Activated CD4-positive, alpha-beta T cell treated with anti-CD3 and anti-CD28 coated beads, Interleukin-2, amount 50 U/mL, for 48 hours (primary cell): ENCODE measurements at places on chromosomes 2 and 18.
A peak's percentile ranks its signal among the peaks of the same experiment; 100 is the strongest.

DNA sequence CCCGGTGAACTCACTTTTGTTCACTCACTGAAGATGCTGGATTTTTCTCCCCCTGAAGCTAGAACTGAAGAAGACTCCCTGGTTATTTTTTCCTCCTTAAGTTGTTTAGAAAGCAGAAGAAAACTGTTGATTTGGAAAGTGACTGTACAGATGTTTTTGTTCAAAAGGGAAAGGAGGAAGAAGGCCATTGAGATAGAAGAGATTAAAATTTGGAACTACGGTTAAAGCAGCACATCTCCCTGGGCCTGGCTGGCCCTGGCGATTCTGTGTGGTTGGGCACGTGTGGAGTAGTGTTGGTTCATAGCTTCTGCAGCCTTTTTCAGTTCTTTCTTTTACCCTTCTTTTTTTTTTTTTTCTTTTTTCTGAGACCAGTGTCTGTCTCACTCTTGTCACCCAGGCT, 109.2 kb downstream of the MAP4K4 start:
- DNase-seq = no peak

DNA sequence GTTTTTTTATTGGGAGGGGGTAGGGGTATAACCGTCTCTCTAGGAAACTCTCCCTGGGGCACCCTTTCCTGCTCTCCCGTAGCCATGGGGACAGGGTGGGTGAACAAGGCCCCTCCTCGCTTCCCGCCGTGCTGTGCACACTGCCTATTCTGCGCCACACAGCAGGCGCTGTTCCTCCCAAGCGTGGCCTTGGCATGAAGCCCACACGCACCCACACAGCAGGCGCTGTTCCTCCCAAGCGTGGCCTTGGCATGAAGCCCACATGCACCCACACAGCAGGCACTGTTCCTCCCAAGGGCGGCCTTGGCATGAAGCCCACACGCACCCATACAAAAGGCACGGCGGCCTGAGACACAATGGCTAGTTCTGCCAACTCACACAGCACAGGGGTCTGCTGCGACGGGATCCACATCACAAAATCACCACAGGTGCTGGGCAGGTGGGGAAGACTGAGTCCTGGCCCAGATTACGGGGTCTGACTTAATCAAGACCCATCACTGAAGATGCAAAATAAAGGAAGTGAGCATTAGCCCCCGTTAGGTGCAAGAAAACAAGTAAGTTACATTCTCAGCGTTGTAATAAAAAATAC, 46.6 kb upstream of the TPO start:
- DNase-seq = peak; percentile 10

- peak; percentile 1 for DNase-seq
These were observed 787 bp downstream of the ERBB4 start for GRCh38 chr2:212537726-212538304.

DNA sequence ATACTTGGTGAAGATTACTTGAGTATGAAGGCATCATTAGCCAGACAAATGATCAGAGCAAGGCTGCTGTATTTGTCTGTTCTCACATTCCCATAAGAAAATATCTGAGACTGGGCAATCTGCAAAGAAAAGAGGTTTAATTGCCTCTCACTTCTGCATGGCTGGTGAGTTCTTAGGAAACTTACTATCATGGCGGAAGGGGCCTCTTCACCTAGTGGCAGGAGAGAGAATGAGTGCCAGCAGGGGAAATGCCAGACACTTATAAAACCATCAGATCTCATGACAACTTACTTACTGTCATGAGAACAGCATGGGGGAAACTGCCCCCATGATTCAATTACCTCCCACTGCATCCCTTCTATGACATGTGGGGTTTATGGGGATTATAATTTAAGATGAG, 452.3 kb downstream of the GALR1 start:
- DNase-seq = no peak

DNA sequence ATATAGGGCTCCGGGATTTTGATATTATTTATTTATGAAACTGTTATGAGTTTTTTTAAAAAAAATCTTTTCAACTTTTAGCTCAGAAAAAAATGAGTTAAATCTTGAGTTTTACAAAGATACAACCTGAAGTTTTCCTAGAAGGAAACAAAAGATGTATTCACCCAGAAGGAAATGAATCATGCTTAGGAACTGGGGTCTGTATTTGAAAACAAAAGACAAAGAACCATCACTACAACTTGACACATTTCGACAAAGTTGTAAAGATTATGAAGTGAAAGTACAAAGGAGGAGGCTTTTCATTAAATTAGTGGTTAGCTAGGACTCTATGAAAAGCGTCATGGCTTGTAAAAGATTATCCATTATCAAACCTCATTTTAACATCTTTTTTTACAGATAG, 143.3 kb downstream of the PDE1A start:
- no peak for DNase-seq

- DNase-seq = no peak
These were observed 406.2 kb downstream of the MTX2 start for GRCh38 chr2:176675271-176675949.

- peak; percentile 14 for DNase-seq
These were observed 61.2 kb upstream of the MRPS9 start for GRCh38 chr2:104976603-104977120.

DNA sequence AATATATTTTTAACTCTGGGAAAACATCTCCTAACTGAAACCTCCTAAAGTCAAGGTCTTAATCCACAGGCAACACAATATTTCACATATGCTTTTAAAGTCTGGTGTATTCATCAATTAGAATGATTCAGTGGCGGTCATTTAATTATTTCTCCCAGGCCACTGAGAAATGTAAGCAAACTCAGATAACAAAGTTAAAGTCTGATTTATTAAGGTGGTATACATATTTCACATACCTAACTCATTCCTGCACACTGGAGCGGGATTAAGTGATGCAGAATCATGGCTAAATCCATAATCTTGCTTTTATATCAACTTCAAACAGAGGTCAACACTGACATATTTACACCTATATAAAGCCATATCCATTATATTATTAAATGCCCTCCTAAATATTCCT, 43.7 kb downstream of the FRZB start:
- no peak for DNase-seq

GRCh38 chr2:49935449-49935848, 781.1 kb upstream of the FSHR start:
- no peak for DNase-seq

DNA sequence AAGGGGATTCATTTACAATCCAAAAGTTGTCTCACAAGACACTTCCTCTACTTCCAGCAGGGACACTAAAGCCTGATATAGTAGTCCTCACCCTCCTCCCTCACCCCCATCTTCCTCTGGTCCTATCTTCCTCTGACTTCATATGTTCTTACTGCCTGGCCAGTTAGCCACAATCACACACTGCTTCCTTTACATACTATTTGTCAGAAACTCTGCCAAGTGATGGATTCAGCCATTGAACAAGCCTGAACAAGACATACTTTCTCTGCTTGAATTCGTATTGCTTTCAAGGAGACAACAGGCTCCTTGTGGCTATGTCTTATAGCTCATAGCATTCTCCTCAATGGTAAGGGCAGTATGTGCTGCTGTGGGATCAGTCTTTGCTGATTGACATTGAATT, 672.2 kb downstream of the BCL11A start:
- no peak for DNase-seq

DNA sequence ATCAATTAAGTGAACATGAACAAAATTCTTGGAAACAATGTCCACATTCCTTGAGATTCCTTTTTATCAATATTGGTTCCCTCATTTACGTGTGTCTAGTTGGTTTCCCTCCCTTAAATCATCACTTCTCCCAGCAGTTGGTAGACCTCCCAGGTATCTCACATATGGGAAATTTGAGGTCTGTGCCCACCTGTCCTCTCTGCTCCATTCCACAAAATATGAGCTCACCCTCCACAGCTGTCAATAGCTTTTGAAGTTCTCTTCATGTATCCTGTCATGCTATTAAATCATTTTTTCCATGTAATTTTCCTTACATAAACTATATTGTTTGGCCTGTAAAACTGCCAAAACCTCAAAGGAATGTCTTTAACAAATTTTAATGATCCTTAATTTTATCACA, 992.2 kb upstream of the ACVR2A start:
- no peak for DNase-seq

DNA sequence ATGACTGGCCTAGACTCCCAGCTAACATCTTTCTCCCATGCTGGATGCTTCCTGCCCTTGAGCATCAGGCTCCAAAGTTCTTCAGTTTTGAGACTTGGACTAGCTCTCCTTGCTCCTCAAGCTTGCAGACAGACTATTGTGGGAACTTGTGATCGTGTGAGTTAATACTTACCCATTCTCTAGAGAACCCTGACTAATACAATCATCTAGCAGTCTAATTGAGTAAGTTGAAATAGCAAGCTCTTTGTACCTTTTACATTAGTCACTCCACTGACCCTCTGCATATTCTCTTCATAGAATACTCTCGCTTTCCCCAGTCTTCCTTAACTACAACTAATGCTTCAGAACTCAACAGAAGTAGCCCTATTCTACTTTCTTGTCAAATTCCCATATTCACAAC, 434.6 kb upstream of the NXPH2 start:
- no peak for DNase-seq

DNA sequence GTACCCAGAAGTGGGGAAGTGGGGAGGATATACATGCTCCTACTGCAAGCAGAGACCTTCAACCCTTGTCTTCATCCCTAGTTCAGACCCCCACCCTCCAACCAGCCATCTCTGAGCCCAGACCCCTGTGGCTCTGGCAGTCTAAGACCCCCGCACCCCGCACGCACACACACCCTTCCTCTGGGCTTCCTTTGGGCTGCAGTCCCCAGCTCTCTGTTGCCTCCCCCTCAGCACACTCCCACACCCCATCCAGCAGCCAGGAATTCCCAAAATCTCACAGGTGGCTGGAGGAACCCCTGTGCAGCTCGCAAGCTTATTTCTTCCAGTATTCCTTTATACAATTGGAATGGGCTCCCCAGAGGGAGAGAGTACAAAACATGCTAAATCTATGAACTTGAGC, 13.9 kb upstream of the GYPC start:
- no peak for DNase-seq

GRCh38 chr2:238947920-238948710, 100.2 kb downstream of the TWIST2 start:
- DNase-seq = no peak

DNA sequence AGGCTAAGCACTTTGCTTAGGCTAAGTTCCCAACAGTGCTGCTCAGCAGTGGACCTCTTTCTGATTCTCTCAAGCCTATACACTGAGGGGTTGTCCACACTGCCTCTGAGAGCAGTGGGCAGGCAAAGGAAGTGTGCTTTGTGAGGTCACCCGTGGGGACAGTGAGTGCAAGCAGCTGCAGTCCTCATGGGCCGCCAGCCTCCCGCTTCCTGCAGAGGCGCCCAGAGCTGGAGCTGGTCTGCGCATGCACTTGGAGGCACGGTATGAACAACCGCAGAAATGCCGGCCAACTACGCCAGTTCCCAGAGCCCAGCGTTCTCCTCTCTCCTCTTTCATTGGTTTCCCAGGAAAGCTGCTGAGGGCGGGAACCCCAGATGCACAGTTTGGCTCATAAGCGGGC, 149.5 kb upstream of the DLX2 start:
- no peak for DNase-seq

- DNase-seq = no peak
These were observed 114.2 kb upstream of the KLHL29 start for GRCh38 chr2:23270810-23271209.

- no peak for DNase-seq
These were observed 53.6 kb upstream of the DDX18 start for GRCh38 chr2:117760916-117761315.

- no peak for DNase-seq
These were observed 48.1 kb downstream of the ACOXL start for GRCh38 chr2:110780461-110780860.
